ENCODE measurements at places on chromosomes 7 and 10.

- no peak for DNase-seq
Measured at GRCh38 chr7:152986376-152986775, 226.8 kb downstream of the ACTR3B start.

- no peak for DNase-seq
Measured at GRCh38 chr10:131973160-131973951, 8.4 kb downstream of the BNIP3 start.

- no peak for DNase-seq
Measured at GRCh38 chr7:76281706-76282343, 20.6 kb upstream of the HSPB1 start.

- no peak for DNase-seq
Measured at GRCh38 chr7:115789901-115790300, 240.7 kb downstream of the TFEC start.

- DNase-seq: no peak
Measured at GRCh38 chr7:151024435-151025056, at the start of gene ATG9B. Gene ATG9B (minus strand): TSS chr7:151024494. CDS start chr7:151024423, 71 bp downstream.
